ENCODE measurements at places on chromosomes 12 and 14.

DNA sequence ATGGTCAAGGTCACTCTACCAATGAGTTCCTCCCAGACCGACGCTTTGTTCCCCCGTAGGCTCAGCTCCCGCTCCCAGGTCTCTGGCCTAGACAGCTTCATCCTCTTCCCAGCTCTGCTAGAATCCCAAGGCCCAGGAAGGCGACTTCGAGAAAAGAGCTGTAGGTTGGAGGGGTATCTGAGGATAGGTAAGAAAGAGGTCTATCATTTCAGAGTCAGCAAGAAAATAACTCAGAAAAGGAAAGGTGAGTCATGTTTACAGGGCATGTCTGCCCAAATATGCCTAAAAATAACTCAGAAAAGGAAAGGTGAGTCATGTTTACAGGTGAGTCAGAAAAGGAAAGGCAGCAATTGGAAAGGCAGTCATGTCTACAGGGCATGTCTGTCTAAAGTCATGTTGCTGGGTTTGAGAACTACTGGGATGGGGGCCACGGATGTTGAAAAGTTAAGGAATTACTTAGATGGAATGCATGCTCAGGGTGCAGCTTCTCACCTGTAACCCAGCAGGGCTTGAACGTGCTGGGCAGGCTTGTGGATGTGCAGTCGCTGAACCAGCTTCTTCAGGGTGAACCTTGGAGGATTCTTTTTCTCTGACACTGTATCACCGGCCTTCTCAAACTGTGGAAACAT is 12.2 kb downstream of the TEP1 start:
- no peak for DNase-seq

DNA sequence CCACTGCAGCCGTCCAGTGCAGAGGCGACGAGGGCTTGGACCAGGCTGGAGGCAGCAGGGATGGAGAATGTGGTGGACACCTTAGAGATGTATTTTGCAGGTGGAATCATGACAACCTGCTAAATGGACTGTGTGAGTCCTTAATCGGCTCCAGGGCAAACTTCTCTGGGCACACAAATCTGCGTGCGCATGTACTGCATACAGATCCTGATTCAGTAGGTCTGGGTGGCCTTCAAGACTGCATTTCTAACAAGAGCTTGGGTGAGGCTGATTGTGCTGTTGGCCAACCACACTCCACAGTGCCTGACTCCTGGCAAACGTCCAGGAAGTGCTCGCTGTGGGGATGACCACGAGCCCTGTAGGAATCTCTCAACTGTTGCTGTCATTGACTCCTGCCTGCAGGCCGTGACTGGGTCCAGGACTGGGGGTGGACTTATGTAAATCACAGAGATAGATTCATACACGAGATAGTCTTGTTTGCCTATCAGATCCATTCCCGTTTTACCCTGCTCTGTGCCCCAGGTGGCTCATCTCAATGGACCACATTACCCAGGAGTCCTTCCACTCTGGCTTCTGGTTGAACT is 27.2 kb downstream of the JDP2 start:
- DNase-seq, result no peak

- no peak for DNase-seq
Measured at GRCh38 chr12:19819231-19819630, 379.9 kb downstream of the AEBP2 start.

- no peak for DNase-seq
Measured at GRCh38 chr14:65373671-65374039, 38.9 kb upstream of the FUT8 start.

- DNase-seq, result no peak
Measured at GRCh38 chr12:7483343-7483742, 20.2 kb downstream of the CD163 start.

- DNase-seq, result no peak
Measured at GRCh38 chr14:21476523-21476924, 235 bp downstream of the RAB2B start.

- DNase-seq, result no peak
Measured at GRCh38 chr14:64952598-64953309, 10.2 kb upstream of the GPX2 start.

DNA sequence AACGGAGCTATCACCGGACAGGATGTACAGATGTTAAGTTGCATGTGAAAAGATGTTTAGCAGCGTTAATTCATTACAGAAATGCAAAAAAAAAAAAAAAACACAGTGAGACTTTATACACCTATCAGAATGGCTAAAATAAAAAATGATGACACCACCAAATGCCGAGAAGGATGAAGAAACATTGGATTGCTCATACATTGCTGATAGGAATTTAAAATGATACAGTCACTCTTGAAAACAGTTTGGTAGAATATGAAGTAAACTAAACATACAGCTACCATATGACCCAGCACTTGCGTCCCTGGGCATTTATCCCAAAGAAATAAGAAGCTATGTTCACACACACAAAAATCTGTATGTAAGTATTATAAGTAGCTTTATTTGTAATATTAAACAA is 574.1 kb downstream of the SLC16A7 start:
- DNase-seq, result no peak

- DNase-seq, result no peak
Measured at GRCh38 chr12:11040162-11040561, 9.0 kb upstream of the TAS2R31 start.

DNA sequence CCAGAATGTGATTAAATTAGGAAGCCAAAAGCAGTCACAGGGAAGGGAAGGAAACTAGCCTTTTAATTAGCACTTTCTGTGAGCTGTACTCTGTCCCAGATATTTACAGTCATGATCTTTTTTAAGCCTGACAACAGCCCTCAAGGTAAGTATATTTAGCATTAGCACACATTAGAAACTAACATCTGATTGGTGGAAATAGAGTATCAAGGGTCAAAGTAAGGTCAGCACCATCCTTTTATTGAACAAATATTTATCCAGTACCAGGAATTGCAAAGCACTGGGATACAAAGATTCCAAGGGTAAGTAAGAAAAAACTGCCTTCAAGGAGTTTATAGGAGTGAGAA is 28.2 kb downstream of the RPGRIP1 start:
- DNase-seq, result no peak

GRCh38 chr12:6310771-6311610 is 509 bp downstream of the PLEKHG6 start:
- DNase-seq, result no peak

DNA sequence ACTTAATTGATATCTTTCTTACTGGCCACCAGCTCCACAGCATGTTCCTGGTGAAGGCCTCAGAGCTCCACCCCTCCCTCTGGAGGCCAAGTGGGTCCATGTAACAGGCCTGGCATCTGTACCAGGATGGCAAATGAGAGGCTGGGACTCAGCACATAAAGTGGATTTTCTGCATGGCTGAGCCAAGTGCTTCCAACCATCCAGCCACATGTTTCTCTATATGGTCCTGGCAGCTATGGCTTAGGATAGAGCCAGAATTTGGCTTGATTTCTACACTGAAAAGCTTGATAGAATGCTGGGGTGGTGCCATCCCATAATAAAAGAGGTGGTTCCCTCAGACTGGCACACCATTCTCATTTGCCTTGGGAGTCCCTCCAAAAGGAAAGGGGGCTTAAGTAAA is 94.1 kb downstream of the PAX9 start:
- DNase-seq, result no peak

DNA sequence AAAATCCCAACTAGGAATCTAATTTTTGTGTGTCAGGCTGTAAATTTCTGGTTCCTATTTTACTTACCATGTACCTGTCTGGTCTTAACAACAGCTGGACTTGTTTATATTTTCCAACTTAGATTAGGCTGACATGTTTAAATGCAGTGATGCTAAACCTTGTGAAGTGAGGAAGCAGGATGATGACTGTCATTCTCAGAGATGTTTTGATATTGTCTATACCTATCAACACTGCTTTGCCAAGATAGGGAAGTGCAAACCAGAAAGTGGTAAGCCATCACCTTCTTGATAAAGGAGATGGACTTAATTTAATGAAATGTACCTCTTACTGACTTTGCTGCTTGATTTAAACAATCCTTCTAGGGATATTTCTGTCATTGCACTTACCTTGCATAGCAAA is 2.1 kb downstream of the BICD1 start:
- DNase-seq, result no peak

GRCh38 chr12:51132693-51133092 is 40.2 kb downstream of the TFCP2 start:
- DNase-seq, result no peak

DNA sequence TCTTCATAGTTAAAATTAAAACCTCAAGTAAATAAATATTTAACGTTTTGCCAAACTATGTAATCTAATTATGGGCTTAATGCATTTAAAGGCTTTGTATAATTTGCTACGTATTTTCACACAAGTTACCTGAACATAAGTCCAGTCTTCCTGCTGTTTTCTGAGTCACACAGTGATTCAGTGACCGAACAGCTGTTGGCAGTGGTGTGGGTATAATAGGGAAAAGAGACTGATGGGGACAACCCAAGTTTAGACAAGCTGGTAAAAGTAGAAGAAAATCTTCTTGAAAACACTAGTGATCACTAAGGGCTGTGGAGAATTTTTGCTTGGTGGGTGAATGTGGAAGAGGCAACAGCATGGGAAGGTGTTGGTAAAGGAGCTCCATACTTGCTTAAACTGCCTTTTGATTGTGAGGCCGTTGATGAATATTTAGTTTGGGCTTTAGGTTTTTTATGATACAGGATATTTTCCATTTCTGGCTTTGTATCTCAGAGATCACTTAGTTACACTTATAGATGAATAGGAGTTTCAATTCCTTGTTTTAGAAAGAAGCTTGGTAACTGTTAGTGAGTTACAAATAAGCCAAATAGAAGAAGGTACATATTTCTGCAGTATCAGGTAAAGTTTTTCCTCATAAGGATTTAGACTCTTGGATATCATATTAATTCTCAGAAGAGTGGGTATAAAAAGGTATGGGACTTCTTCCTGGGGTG is 23.9 kb downstream of the LRRK2 start:
- DNase-seq, result no peak

DNA sequence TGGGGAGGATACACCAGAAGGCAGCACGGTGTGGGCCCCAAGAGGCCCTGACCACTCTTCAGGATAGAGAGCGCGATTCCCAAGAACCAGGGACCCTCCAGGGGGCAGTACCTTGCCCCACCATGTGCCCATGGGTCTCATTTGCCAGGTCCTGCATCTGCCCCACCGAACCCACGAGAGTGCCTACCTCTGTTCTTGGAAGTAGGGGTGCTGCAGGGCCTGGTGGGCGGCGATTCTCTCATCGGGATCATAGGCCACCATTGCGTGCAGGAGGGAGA is 72.7 kb downstream of the MOK start:
- DNase-seq, result no peak

DNA sequence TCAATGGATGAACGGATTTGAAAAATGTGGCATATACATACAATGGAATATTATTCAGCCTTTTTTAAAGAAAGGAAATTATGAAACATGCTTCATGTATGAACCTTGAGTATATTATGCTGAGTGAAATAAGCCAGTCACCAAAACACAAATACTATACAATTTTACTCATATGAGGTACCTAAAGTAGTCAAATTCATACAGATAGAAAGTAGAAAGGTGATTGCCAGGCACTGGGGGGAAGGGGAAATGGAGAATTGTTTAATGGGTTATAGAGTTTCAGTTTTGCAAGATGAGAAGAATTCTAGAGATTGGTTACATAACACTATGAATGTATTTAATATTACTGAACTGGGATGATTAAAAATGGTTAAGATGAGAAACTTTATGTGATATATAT is 171.4 kb downstream of the TMTC3 start:
- no peak for DNase-seq

Data from DMS 273 treated with DMSO at 0.1 percent for 48 hours (cell line).